Motor neuron (in vitro differentiated cells): ENCODE measurements at places on chromosomes 7 and 10. TPM values are rescaled to one million over a fixed set of nuclear protein-coding genes. Genes with fewer than 3 reads are reported as not detected.

DNA sequence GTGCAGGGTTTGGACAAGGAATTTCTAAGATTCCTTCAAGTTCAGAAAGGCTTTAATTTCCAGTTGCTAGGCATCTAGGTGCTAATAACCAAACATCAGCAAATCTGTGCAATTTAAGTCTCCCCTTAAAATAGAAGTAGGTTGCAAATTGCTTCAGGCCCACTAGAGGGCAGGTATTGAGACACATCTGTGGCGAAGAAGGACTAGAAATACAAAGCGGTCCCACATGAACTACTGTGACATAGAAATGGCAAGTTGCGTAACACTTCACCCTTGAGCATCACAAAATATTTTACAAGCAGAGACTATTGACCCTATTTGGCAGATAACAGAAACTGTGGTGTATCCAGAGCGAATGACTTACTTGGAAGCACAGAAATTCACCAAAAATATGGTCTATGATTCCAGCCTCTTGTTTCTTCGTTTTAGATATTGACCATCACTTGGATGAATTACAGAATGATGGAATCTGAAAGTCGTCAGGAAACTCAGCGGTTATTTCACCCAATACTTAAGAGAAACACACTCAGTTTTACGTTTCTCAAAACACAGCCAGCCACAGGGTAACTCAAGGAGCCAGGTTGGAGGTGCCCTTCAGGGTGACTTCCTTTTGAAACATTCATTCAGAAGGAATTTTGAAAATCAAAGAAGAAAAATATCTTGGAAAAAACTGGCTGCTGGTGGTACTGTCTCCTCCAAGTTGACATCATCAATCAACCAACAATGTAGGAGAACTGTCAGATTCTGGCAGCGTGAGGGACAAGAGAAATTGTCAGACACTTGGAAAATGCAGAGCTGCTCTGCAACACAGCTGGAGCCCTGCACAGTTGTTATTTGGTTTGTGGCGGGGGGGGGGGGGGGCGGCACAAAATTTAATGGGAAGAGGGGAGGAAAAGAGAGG lies 256.3 kb upstream of the MINDY3 start:
- ATAC-seq = no peak

GRCh38 chr10:119365773-119366599 lies 158.6 kb downstream of the GRK5 start:
- peak; percentile 43 for ATAC-seq

Gene LMOD2
- total RNA-seq = 0.53 and 0.56 TPM in 2 replicates

GRCh38 chr7:55056577-55057480 lies 38.0 kb downstream of the EGFR start:
- ATAC-seq = peak; percentile 26

- peak; percentile 42 for ATAC-seq
These were observed 730.4 kb downstream of the PHTF2 start for GRCh38 chr7:78528964-78529363.

Gene PANK1
- 2.8 and 6.5 TPM in 2 replicates for total RNA-seq

- no peak for ATAC-seq
These were observed 101.7 kb upstream of the CTTNBP2 start for GRCh38 chr7:117974891-117975290.

DNA sequence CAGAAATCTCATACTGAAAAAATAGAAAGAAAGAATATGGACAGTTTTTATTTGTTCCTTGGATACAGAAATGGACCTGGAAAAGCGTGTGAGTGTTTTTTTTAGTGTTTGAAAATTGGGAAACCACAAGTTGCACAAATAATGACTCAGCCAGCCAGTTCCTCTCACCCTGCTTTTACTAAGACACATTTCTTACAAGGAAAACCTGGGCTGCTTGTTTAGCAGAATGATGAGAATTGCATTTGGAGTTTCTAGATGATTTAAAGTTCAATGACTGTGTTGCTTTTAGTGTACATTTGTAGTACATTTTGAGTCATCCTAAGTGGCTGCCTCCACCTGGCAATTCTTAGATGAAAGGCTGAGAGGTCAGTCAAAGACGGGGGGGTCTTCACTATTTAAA lies 218.7 kb downstream of the ABCA13 start:
- ATAC-seq = no peak

GRCh38 chr10:44986179-44986578 lies 7.6 kb upstream of the DEPP1 start:
- ATAC-seq = no peak

DNA sequence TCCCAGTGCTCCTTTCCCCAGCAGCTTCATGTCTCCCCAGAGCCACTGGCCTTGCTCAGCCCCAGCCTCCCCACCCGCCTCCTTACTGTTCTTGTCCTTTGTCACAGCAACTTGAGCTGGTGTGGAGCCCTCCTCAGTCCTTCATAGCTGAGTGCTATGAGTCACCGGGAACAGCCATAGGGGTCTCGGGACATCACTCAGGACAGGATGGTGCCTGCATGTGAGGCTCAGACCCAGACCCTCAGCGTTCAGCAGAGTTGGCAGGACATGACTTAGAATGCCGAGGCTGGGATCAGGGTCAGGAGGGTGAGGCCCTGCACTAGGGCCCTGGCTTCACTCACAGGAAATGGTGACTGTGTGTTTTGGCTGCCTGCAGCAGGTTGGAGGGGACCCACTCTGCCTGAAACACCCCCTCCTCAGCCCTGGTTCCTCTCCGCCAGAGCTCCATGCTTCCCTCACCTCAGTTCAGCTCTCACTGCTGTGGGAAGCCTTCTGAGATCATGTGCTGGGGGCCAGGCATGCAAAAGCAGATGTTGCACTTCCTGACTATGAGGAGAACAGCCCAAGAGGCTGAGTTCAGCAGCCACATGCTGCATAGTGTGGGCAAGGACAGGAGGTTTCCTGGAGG lies 40.7 kb upstream of the GJD4 start:
- ATAC-seq = peak; percentile 91

Gene ITPRID1
- 0.71 and 1.8 TPM in 2 replicates for total RNA-seq

Gene TCF7L2
- total RNA-seq = 5.4 and 6.9 TPM in 2 replicates

Gene PNLIP
- total RNA-seq = 0.45 and 0.64 TPM in 2 replicates

DNA sequence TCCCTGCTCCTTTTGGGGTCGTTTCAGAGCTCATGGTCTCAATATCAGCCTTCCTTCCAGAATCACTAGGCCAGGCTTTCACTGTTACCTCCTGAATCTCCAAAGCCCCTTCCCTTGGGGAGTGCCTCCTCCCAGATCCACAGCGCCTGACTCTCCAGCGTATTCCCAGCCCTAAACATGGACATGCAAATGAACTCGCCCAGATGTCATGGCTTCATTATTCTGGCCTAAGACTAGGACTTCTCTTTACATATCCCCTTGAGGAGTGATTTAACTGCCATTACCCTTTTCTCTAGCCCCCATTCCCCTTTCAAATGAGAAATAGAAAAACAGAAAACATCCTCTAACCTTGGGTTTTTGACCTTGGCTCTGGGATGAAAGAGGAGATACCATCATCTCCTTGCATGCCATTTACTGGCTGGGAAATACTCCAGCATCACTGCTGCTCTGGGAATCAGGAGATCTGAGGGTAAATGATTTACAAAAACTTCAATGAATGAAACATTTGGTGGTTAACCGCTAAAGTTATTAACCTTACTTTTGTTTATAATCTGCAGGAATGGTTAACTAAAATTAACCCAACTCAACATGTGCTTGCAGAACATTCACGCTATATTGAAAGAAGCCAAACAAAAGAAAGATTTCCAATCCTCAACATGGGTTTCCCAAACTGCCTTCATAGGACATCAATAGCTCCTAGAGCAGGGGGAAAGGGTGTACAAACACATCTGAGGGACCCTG lies 37.0 kb downstream of the FAM171A1 start:
- peak; percentile 60 for ATAC-seq

DNA sequence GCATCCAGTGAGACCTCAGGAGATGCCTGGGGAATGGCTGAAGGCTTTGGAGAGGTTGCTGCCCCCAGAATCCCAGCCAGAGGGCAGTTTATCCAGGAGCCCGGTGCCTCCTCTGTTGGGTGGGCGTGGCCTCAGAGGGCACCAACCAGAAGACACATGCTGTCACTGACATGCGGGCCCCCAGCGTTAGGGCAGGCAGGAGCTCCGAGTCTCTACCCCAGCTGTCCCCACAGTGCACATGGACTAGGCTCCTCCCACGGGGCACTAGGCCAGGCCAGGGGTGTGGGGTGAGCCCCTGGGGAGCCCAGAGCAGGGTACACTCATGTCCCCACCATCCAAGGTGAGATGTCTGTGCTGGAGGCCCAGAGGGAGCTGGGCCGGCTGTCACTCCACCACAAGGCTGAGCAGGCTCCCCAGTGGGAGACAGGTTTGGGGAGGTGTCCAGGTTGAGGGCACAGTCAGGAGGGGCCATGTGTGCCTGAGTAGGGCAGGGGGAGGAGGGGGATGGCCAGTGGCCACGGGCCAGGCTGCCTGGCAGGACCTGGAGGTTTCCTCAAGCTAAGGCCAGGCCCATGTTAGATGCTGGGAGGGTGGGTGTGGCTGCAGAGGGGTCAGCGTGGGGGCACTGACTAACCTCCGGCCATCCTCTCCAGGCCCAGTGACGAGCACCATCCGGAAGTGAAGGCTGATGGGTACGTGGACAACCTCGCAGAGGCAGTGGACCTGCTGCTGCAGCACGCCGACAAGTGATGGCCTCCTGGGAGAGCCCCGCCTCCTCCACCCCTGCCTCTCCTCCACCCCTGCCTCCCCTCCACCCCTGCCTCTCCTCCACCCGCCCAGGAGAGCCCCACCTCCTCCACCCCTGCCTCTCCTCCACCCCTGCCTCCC lies 131.3 kb downstream of the FAM53B start:
- ATAC-seq = peak; percentile 88

- ATAC-seq = peak; percentile 39
These were observed 10.7 kb upstream of the HOXA13 start for GRCh38 chr7:27210441-27211083.

Gene SPDYE1
- total RNA-seq = 0.22 and 0.50 TPM in 2 replicates

Gene FAM204A
- 88.1 and 116 TPM in 2 replicates for total RNA-seq

DNA sequence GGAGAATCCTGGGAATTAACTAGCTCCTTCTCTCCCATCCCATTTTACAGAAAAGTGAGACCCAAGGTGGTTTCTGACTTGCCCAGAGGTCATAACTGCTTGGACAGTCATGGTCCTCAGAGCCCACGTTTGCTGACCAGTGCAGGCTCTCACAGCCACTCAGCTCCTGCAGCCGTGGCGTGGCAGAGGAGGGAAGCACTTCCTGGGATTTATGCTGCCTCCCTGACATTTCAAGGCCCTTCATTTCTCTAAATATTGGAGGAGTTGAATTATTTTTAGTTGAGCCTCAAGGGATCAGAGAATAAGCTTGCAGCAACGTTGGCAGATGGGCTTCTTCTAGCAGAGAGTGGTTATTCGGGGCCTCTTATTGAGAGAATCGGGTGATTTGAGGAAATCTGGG lies 77.1 kb downstream of the LHPP start:
- ATAC-seq = no peak

- ATAC-seq = no peak
These were observed 9.8 kb downstream of the DNAJB12 start for GRCh38 chr10:72344932-72345331.

Gene SORBS1
- total RNA-seq = 36.1 and 38.9 TPM in 2 replicates

Gene ADRA2A
- total RNA-seq = 2.1 and 2.8 TPM in 2 replicates

Gene SPDYE11
- total RNA-seq = 2.2 and 3.1 TPM in 2 replicates

DNA sequence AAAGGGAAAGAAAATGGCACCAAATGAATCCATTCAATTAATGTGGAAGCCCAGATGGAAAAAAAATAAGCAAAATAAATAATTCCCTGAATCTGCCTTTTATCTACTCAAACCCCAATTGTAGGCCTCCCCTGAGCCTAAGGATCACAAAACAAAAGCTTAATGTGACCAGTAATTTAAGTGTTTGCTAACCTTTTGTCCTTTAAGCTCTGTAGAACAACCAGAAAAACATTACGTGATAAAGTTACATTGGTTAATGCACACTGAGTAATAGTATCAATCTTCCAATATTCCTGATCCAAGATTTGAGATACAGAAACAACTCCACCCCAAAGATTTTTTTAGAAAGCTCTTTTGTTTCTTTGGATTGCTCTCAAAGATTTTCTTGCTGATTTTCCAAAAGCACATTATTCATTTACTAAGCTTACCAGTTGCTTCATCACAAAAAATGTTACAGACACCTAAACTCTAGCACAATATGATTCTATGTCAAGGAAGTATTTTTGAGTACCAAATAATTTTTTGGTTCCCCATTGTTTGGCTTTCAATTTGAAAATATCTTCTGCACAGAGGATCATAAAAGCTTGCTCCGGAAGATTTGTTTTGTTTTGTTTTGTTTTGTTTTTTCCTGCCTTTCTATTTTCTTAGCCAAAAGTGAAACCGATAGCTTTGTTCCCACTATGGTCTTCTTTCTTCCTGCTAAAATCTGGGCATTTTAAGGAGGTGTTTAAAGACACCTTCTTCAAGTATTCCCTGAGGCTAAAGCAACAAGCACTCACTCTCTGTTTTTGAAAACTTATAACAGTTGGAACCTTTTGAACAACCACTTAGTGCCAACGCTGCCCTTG lies 54.2 kb downstream of the TRIL start:
- ATAC-seq = no peak

GRCh38 chr10:58979711-58980110 lies 196.7 kb upstream of the PHYHIPL start:
- no peak for ATAC-seq
